ENCODE measurements at places on chromosomes 2 and 18.

- no peak for DNase-seq
These were observed 114.8 kb upstream of the ALKAL2 start for GRCh38 chr2:402721-403120.

DNA sequence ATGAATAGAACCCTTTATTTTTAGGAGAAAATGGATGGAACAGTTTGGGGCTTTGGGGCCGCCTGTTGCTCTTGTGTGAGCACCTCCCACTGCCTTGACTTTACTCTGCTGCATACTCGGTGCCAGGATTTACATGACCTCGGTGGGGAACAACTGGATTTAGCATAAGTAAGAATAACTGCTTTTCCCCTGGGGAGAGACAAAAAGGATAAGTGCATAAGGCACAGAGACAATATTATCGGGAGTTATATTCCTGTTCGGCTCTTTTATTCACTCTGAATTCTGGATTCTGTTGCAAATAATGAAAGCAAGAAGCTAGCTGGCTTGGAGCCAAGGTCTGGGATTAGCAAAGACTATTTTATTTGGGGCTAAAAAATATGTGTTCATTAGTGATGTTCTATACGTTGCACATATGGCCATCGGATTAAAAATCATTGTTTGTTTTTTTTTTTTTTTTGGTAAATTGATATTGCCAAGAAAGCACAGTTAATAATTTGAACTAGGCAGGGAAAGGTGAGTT is 69.8 kb downstream of the CYBRD1 start:
- peak; percentile 12 for DNase-seq

DNA sequence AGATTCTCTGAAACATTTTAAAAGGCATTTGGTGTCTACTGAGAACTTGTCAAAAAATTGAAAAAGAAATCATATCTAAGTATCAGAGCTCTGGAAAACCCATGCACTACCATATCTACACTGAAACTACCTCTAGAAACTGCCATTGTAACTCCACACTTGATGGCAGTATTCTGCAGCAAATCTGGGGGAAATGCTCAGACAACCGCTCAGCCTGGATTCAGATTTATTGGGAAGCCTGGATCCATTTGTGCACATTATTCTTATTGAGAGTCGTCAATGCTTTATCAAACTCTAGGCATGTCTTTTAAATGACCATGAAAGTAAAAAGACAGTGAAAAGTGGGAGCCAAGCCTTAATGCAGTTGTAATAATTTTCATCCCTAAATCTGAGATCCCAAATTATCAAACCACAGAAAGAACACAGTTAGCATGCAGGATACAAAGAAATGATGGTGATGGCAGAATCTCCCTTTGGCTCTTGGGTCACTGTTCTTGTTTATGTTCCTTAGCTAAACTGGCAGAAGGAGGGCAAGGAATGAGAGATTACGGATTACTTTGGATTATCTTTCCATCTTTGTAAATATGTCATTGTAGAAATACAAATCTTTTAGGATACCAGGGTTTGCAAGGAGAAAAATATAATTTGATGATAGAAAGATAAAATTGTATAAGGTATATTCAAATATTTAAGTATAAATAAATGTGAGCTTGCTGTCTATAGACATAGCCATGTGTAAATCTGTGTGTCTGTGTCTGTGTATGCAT is 512.1 kb upstream of the SYT4 start:
- DNase-seq, result peak; percentile 60

- DNase-seq, result peak; percentile 78
These were observed 27.1 kb downstream of the SH2D6 start for GRCh38 chr2:85445316-85446295.

- DNase-seq, result no peak
These were observed 164.1 kb downstream of the MBD5 start for GRCh38 chr2:148184976-148185375.

DNA sequence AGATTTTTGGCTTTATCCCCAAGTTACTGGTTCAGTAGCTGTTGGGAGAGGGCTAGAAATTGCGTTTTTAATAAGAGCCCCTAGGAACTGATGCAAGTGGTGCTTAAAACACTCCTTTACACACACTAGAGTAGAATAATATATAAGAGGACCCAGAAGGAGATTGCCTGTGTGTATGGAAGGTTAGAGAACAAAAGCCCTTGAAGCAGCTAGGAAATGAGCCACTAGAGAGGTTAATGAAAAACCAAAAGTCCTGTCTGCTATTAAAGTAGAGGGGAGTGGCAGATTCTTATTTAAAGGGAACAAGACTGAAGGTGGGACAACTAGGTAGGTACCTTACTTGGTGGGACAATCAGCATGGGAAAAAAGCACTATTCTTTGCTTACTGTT is 14.4 kb upstream of the SLC39A10 start:
- DNase-seq, result no peak

DNA sequence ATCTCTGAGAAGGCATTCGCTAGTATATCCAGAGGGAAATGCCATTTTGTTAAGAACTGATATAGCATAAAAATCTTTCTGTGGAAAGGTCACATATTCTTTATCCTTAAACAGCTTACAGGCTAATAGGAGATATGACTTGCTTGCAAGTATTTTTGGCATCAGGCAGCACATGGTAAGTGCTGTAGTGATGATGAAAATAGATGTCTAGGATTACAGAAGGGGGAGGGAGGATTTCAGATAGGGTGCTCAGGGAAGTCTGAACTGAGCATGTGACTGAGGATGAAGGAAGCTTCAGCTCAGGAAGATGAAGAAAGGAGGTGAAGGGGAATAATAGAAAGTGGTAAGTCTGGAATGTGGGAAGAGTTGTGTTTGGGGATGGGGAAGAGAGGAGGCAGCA is 158.5 kb upstream of the NOSTRIN start:
- DNase-seq, result peak; percentile 31

GRCh38 chr2:120771111-120771780 is 35.6 kb downstream of the GLI2 start:
- DNase-seq, result peak; percentile 95

GRCh38 chr2:56483081-56483480 is 299.3 kb downstream of the CCDC85A start:
- no peak for DNase-seq

- DNase-seq, result peak; percentile 19
These were observed 291.9 kb upstream of the TRIB2 start for GRCh38 chr2:12424809-12425208.

- no peak for DNase-seq
These were observed 3.9 kb downstream of the MAPRE3 start for GRCh38 chr2:26974352-26974751.

DNA sequence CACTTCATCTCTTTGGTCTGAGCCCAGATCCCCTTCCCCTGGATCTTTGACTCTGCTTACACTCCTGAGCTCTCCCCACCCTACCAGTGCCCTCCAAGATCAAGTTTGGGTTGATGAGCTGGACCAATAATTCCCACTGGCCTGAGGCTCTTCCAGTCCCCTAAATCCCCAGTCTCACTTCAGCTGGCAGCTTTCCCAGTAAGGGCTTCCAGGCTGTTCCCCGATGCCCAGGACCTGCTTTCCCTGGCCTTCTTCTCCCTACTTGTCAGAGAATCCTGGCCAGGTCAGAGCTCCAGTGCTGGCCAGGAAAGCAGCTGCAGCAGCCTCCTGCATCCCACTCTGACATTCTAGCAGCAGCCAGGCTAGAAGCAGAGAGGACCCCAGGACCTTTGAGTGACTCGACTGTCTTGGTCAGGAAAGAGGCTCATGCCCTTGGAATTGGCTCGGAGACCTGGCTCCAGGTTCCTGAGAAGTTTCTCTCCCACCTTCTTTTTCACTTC is 3.5 kb downstream of the WNT6 start:
- DNase-seq, result no peak

- DNase-seq, result peak; percentile 4
These were observed 447.6 kb upstream of the POU3F3 start for GRCh38 chr2:104406261-104406726.

DNA sequence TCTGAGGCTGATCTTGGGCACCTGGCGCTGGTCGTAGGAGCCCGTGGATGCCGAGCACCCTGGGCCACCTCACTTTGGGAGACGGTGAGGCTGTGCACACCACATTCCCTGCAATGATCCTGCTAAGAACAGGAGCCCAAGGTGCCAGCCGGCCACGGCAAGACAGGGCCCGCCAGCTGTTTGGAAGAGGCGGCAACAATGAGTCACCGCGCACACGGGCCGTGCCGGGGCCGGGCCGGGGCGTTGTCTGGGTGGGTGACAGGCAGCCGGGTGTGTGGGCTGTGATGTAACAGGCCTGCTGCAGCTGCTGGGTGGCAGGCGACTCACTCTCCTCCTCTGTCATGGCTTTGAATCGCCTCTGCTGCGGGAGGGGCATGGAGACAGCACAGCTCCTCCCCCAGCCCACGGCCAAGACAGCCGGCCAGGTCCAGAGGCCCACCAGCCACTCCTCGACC is 49.7 kb upstream of the ODC1 start:
- peak; percentile 59 for DNase-seq

DNA sequence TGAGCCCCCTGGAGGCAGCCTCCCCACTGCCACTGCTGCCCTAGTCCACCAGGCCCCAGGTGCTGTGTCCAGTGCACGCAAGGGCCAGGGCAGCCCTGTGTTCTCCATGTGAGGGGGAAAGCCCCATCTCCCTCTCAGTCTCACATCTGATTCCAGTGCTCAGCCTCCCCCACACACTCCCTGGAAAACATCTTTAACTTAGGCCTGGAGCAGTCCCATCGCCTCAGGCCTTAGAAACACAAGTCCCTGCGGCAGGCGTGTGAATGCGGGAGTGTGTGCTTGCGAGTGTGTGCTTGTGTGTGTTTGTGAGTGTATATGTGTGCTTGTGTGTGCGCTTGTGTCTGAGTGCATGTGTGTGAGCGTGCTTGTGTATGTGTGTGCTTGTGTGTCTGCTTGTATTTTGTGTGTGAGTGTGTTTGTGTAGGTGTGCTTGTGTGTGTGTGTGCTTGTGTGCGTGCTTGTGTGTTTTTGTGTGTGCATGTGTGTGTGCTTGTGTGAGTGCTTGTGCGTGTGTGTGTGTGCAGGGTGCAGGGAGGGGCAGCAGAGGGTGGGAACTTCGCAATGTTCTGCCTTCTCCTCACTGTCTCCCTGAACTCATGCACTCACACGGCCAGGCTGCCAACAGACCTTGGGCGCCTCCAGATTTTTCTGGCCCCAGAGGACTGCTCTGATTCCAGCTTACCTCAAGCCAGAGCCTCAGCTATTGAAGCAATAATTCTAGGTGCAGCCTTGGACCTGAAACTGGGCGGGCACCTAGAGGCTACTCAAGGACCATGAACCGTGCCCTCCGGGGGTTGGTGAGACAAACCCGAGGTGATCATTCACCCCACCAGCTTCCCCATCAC is 139.6 kb downstream of the CABLES1 start:
- DNase-seq, result no peak

- DNase-seq, result no peak
These were observed at the start of gene IGFBP2 for GRCh38 chr2:216632952-216633615. Gene IGFBP2, plus strand, starts transcription at chr2:216633420. Its CDS starts 104 bp downstream, at chr2:216633524.

DNA sequence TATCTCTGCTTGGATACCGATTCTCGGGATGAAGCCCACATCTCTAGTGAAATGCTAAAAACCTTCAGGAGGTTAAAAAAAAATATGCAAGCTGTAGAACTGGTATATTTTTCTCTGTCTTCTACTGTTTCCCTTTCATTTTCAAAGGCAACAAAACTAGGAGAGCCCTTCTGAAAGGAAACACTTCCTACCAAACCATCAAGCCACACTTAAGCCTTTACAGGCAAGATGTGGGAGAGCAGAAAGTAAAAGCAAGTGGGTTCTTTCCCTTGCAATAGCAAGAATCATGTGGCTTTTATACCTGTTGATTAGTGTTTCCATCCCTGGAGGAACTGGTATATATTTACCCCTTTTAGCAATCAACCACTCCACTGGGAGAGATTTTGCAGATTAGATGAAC is 147.9 kb upstream of the ACAA2 start:
- no peak for DNase-seq

DNA sequence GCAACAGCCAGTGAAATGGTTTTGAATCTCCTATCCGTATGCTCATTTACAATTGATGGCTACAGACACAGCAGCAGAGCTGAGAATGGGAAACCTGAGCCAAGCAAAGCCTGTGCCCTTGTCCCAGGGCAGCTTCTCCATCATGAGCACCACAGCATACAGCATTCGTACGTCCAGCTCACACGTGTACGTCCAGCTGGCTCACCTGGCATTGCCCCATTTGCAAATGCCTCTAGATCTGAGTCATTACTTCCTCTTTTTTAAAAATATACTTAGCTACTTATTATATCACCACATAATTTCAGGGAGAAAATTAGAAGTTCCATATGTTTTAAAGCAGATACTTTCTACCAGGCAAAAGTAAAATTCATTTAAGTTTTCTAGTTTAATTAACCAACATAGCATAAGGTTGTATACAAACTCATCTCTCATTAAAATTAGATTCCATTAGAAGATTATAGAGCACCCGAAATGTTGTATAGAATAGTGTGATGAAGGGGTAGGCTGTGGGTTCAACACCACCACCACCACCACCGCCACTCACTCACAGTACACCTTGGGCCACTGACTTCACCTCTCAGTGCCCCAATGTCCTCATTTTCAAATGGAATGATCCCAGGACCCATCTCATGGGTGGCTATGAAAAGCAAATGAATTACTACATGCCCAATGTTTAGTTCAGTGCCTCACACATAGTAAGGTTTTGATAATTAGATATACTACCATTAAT is 31.4 kb upstream of the TMEM177 start:
- peak; percentile 46 for DNase-seq

DNA sequence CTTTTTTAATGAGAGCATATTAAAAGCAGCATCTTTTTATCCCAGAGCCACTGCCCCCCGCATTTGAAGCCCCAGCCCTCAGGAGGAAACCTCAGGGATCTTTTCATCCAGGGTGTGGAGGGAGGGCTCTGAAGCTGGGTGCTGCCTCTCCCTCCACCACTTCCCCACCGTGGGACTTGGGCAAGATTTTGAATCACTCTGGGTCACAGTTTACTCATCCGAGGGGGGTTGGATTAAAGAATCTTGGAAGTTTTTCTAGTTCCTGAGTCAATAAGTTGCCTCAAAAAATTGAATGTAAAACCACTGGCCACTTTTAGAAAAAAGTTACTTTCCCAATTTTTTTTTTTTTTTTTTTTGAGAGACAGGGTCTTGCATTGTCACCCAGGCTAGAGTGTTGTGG is 62.0 kb upstream of the ANKRD44 start:
- peak; percentile 51 for DNase-seq

- DNase-seq, result no peak
These were observed 1606.3 kb downstream of the SUCLG1 start for GRCh38 chr2:82852787-82853186.
